ENCODE measurements at places on chromosomes 16 and 17.

GRCh38 chr17:13561606-13562270 is 40.0 kb downstream of the HS3ST3A1 start:
- no peak for DNase-seq

- DNase-seq, result no peak
Observed at GRCh38 chr17:49277638-49278037, 47.1 kb upstream of the PHOSPHO1 start.

GRCh38 chr17:10325031-10325695 is 47.6 kb downstream of the MYH13 start:
- no peak for DNase-seq

DNA sequence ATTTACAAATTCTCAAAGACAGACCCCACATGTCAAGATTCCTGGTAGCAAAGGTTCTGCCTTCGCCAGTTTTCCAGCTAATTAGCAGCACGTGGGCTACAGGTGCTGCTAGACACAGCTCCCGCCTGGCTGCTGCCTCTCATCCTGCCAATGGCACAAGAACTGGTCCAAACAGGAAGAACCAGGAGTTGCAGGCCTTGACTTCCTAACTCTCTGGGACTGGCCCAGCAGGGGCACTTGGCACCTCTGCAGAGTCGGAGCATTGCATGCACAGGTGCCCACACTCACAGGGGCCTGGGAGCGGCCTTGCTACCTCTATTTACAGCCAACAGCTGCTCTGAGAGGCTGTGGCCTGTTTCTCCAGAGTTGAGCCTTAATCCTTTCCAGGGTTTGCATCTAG is 39.6 kb downstream of the TK2 start:
- no peak for DNase-seq

- DNase-seq, result no peak
Observed at GRCh38 chr16:84098939-84099338, 17.8 kb downstream of the MBTPS1 start.

- no peak for DNase-seq
Observed at GRCh38 chr16:12614662-12615278, 188.9 kb downstream of the CPPED1 start.

All from NCI-H2081 (cell line).